Stimulated activated naive CD8-positive, alpha-beta T cell treated with anti-CD3 and anti-CD28 coated beads, Interleukin-15, Interleukin-2, amounts not matched to agents 100 U/mL and 50 U/mL, for 24 hours (primary cell): ENCODE measurements at places on chromosomes 12 and 14.

- DNase-seq, result no peak
Measured at GRCh38 chr12:96099421-96099820, 64.0 kb upstream of the LTA4H start.

GRCh38 chr12:58727521-58727920 is 192.8 kb downstream of the LRIG3 start:
- no peak for DNase-seq

- no peak for DNase-seq
Measured at GRCh38 chr14:89371585-89372511, 45.2 kb downstream of the FOXN3 start.

- no peak for DNase-seq
Measured at GRCh38 chr12:39239490-39240486, 203.1 kb downstream of the KIF21A start.

DNA sequence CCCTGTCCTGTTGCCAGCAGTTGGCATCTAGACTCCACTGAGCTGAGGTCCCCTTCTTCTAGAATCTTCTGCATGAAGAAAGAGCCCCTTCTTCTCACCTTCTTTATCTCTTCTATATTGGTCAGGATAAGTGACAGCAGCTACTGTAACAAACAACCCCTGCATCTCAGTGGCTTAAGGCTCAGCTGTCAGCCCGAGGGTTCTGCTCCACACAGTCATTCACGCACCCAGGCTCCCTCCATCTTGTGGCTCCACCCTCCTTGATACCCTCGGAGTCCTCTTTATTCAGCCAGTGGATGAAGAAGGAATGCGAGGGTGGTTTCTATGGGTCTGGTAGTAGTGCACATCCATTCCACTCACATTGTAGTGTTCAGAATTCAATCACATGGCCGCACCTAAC is 10.5 kb upstream of the RFLNA start:
- no peak for DNase-seq
